H1 (cell line): ENCODE measurements at places on chromosomes 1 and 21. TPM values are rescaled to one million over a fixed set of nuclear protein-coding genes. Genes with fewer than 3 reads are reported as not detected.

The LCE1C gene
- not detected in 2 replicates for total RNA-seq

The COL16A1 gene
- total RNA-seq, result 7.9 and 10.5 TPM in 2 replicates

The PRRX1 gene
- total RNA-seq, result not detected in 2 replicates

The SH3D21 gene
- total RNA-seq, result 8.6 and 9.8 TPM in 2 replicates

- DNase-seq, result no peak
- H3K4me3 ChIP-seq, result no peak overlapping the region
- no peaks in the 10 kb centered on the region for H3K4me1 ChIP-seq
- H3K36me3 ChIP-seq, result no peaks in the 10 kb centered on the region
- no peaks in the 10 kb centered on the region for H3K27me3 ChIP-seq
Observed at GRCh38 chr1:163006051-163006834, 62.9 kb upstream of the RGS4 start.

- DNase-seq, result no peak
- 0 out of 2 replicates have a peak, but pooled peaks cover 1% of the 10 kb centered on the region for H3K4me1 ChIP-seq
- H3K4me3 ChIP-seq, result no peak overlapping the region
- H3K36me3 ChIP-seq, result no peaks in the 10 kb centered on the region
Observed at GRCh38 chr1:59379371-59379728, 82.5 kb downstream of the FGGY start.

DNA sequence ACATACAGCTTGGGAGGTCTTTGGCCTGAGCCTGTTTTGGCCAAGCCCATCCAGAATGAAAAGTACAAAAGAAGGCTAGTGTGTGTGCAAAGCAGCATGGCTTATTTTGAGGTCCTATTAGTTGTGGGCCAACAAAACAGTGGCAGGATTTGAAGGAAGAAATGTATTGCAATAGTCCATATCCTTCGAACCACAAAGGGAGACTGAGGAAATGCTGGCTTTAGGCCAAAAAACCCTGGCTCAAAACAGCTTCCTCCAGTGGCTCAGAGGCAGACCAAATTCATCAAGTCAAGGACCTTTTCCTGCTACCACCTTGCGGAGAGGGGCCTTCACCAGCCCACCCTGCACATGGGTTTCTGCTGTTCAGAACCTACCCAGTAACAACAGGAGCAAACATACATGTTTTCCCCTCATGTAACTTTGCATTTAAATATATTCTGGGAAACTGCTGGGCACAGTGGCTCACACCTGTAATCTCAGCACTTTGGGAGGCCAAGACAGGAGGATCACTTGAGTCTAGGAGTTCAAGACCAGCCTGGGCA lies 43.3 kb downstream of the VPS26C start:
- H3K27ac ChIP-seq, result no peak overlapping the region
- H3K4me1 ChIP-seq, result no peaks in the 10 kb centered on the region
- peaks cover 54% of the 10 kb centered on the region for H3K36me3 ChIP-seq
- H3K4me3 ChIP-seq, result no peak overlapping the region

DNA sequence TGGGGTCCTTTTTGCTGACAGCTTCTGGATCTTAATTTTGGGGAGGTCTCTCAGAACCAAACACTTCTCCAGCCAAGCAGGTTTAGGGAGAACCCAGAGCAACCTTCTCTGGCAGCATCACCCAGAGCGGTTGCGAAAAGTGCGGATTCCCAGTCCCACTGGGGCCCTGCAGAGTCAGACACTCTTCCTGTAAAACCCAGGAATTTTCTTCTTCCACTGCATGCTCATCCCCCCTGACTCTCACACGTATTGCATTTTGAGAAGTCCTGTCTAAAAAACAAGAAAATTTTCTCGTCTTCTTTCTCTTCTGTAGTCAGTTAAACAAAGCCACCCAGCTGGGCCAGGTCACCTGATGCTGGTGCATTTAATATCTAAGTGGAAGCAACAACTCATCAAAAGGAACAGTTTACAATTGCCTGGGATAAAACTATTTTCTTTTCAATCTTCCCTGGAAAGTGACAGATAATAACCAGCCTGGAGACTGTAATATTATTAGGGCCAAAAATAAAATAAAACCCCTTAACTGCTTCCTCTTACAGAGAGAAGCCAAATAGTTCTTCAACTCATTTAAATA lies 156.0 kb downstream of the IGSF21 start:
- DNase-seq, result no peak
- peaks cover 14% of the 10 kb centered on the region for H3K4me1 ChIP-seq
- no peak overlapping the region for H3K4me3 ChIP-seq
- no peak overlapping the region for H3K27ac ChIP-seq

GRCh38 chr1:180387413-180387812 lies 115.0 kb downstream of the ACBD6 start:
- H3K4me3 ChIP-seq, result no peak overlapping the region
- no peaks in the 10 kb centered on the region for H3K36me3 ChIP-seq
- H3K4me1 ChIP-seq, result no peaks in the 10 kb centered on the region
- DNase-seq, result no peak
- no peaks in the 10 kb centered on the region; the same call in 1 of the 2 replicates for H3K27me3 ChIP-seq

DNA sequence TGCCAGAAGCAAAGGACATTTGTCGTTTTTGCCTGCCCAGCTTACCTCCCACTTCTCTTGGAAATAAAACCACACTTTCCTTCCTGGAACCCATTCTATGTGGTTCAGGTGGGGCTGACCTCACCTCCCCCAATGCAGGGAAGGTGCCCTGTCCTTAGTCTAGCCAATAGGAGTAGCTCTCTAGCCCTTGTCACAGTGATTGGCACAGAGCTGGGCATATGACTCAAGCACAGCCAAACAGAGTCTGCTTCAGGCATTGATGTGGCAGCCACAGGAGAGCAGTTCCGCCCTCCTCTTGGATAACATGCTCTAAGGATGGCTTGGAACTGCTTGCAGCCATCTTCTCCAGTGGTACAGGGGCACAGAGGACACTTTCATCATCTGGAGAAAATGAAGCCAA lies 134.0 kb downstream of the LRIG2 start:
- no peak for DNase-seq
- H3K36me3 ChIP-seq, result no peaks in the 10 kb centered on the region
- H3K4me1 ChIP-seq, result no peaks in the 10 kb centered on the region
- H3K27ac ChIP-seq, result no peak overlapping the region
- no peak overlapping the region for H3K4me3 ChIP-seq

DNA sequence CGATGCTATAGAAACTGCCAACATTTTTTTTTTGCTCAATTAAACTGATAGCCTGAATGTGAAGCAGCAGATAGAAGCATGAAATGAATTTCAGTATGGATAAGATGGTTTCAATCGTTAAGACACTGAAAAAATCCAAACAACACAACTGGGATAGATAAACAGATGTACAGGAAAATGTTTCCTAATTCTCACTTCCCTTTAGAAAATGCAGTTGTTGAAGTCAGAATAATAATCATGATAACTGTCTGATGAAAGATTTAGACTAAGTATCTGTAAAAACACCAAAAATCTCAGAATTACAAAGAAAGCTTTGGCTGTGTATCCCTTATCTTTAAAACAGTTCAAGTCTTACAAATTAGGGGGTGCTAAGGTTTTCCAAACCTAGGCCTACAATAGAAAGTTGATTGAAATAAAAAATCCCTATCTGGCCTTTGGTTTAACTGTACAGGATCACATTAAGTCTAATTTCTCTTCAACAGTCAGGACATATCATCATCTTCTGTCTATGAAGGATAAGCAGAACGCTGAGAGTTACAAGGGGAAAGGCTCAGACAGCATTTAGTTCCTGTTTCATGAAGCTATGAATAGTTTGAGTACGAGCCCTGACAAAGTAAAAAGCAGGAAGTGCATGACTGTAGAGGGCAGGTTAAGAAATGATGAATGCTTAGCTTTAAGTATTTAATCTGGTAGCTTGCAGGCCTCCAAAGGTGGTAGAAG lies 203.2 kb downstream of the APP start:
- H3K36me3 ChIP-seq, result peaks cover 16% of the 10 kb centered on the region
- no peak for DNase-seq
- H3K27ac ChIP-seq, result no peak overlapping the region
- no peaks in the 10 kb centered on the region for H3K4me1 ChIP-seq
- H3K27me3 ChIP-seq, result no peaks in the 10 kb centered on the region

DNA sequence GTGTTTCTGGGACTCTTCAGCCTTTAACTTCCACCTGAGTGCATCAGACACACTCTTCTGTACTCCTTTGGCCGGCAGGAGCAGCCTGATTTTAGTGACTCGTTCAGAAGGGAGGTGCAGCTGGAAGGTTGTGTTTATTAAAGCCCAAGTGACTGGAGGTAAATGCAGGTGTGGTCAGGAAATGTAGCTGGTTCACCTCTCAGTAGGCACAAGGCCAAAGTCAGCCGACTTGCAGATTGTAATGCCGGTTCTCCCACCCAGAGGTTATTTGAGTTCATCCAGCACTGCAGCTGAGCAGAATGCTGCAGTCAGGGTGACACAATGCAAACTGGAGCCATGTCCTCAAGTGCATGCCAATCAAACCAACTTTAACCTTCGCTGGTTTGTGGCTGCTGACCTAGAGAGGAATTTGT lies 91.5 kb downstream of the SPATA46 start:
- no peaks in the 10 kb centered on the region for H3K27me3 ChIP-seq
- no peak overlapping the region for H3K4me3 ChIP-seq
- H3K27ac ChIP-seq, result no peak overlapping the region
- H3K36me3 ChIP-seq, result no peaks in the 10 kb centered on the region

DNA sequence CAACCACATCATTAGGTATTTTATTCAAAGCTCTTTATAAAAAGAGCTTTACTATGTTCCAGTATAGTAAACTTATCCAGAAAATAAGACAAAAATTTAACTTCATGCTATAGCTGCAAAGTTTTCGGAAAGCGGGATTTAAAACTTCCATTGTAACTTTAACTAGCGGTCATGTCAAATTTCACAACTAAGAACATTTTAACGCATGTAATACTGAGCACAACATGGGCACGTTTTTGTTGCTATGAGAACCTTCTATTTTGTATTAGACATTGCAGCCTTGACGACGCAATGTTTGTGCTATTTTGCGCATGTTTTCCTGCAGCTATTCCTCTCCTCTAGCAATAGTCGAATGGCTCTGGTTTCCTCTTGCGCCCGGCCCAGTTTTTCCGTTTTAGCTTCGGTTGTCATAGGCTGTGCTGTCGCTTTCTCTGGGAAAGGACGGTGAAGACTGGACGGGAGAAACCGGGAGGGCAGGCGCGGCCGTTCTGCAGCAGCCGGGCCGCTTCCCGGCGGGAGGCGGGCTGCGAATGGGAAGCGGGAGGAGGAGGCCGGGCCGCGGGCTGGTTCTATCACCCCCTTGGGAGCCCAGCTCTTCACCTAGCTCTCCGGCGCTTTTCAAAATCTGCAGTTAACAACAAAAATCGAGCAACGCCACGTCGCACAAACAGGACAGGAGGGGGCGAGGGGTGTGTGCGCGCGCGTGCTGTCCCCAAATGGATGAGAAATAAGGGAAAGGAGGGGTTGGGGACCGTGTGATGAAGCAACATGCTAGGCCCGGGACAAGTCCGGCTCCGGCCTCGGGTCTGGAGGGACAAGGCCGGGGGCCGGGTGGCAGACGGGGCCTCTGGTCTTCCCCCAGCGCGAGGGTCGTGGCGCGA lies 105.3 kb upstream of the HNRNPU start:
- H3K27ac ChIP-seq, result peak overlapping the region; percentile 97
- H3K4me1 ChIP-seq, result peaks cover 8% of the 10 kb centered on the region
- no peaks in the 10 kb centered on the region for H3K27me3 ChIP-seq
- H3K4me3 ChIP-seq, result peak overlapping the region; percentile 88
- DNase-seq, result no peak

DNA sequence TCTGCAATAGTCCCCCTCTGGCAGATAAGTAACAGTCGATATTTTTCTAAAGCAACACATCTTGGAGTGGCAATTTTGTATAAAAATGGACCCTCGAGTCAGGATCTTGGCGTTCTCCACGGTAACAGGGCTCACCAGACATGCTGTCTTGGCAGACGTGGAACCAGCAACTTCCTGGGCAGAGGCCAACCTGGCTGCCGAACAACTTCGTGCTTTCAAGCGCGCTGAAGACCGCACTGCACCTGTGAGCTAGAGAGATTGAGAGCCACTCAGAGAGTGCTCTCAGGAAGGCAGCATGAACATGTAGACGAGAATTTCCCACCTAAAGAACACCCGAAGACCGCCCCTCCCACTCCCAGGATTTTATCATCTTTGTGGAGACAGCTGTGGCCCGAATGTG lies 7.3 kb downstream of the C1orf174 start:
- no peak for DNase-seq
- peaks cover 25% of the 10 kb centered on the region; the same call in 1 of the 2 replicates for H3K36me3 ChIP-seq
- no peak overlapping the region for H3K27ac ChIP-seq
- no peak overlapping the region for H3K4me3 ChIP-seq

DNA sequence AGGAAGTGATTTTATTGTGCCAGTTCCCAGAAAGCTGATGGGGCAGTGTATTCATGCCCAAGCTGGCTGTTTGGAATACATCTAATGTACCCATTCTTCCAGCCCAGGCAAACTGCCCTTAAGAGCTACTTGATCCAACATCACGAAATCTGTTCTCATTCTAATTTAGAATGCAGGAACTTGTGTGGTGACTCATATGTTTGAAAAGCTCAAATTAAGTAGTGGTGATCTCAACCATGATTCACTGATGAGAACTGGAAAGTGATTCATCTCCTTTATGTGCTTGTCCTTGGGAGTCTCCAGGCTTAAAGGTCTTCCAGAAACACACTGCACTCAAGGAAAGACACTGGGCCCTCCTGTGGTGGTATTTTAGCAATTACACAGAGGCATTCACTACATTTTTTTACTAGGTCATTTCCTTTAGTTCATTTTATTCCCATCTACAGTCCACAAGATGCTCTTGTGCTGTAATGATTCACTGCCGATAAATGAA lies 65.4 kb downstream of the RPE65 start:
- DNase-seq, result peak; percentile 10
- H3K27ac ChIP-seq, result no peak overlapping the region

DNA sequence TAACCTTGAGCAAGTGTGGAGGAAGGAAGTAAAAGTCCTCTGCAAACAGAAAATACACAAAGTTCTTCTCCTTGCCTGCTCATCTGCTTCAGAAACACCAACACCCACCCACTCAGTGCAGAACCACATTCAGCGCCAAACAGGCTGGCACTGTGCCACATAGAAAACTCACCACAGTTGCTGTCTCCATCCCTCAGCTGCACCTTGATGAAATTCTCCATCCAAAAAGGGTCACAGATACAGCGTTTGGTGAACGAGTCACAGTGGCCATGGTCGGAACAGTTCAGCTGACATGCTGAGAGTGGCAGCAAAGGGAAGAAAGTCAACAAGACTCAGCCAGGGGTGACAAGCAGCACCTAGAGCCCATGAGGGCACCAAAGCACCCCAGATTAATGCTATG lies 114.5 kb downstream of the KIAA0319L start:
- no peak for DNase-seq
- no peak overlapping the region for H3K4me3 ChIP-seq
- no peaks in the 10 kb centered on the region for H3K4me1 ChIP-seq
- no peaks in the 10 kb centered on the region for H3K27me3 ChIP-seq
- H3K36me3 ChIP-seq, result peaks cover 64% of the 10 kb centered on the region
